Temporal lobe (tissue), 4 donors: ENCODE measurements at places on chromosomes 2 and 18. TPM values are rescaled to one million over a fixed set of nuclear protein-coding genes. Genes with fewer than 3 reads are reported as not detected.

CCDC74B gene
- 4.7 TPM for total RNA-seq

CAPN14 gene
- 0.98 TPM for total RNA-seq

TMEM237 gene
- 21.9 TPM for total RNA-seq

ALPI gene
- not detected for total RNA-seq

VIL1 gene
- total RNA-seq, result not detected
